ENCODE measurements at places on chromosomes 1 and 21.
A peak's percentile ranks its signal among the peaks of the same experiment; 100 is the strongest.

DNA sequence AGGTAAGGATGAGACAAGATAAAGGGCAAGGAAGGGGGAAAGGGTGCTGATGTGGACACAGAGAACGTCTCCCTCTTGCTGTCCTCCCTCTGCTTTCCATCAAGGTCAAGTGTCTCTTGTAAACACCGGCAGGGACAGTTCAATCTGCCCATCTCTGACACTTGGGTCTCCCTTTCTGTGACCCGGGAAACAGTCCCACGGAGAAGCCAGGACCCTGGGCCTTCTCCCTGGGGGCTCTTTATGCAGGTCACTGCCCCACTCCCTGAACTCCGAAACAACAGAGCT is 254.3 kb downstream of the LTN1 start:
- no peak for DNase-seq

DNA sequence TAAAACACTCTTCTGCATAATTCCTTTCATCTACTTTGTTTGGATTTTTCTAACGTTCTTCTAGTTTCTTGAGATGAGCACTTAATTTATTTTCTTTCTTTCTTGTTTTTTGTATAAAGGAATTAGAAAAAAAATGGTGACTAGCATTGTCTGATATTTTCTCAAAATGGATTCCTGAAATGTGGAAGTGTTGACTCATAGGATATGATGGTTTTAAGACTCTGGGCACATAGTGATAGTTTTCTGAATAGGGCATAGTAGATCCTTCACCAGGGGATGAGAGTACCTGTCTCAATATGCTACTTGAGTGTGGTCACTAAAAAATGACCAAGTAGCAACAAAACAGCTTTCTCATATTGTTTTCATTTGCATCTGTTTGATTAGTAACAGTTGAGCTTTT is 100.9 kb downstream of the PEX14 start:
- DNase-seq, result no peak

GRCh38 chr21:43283136-43283924 is 114.5 kb downstream of the CRYAA start:
- DNase-seq, result no peak

GRCh38 chr1:32334274-32334861 is 1.7 kb downstream of the MARCKSL1 start:
- no peak for DNase-seq

DNA sequence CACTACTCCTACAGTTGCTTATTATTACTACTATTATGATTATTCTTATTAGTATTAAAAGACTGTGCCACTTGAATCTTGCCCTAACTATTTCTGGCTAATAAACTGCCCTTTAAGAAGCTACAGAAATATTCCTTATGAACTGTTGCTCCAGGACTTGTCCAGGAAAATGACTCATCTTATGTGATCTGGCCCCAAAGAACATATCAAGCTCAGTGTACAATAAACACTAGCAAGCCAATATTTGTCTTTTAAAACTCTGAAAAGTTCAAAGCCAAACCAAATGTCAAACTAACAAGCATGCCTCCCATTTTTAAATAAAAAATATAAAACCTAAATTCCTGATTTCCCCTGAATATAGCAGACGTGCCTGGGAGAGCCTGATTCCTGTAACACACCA is 88.7 kb upstream of the SIM2 start:
- no peak for DNase-seq

GRCh38 chr1:160639652-160640051 is 7.2 kb downstream of the SLAMF1 start:
- DNase-seq, result no peak

DNA sequence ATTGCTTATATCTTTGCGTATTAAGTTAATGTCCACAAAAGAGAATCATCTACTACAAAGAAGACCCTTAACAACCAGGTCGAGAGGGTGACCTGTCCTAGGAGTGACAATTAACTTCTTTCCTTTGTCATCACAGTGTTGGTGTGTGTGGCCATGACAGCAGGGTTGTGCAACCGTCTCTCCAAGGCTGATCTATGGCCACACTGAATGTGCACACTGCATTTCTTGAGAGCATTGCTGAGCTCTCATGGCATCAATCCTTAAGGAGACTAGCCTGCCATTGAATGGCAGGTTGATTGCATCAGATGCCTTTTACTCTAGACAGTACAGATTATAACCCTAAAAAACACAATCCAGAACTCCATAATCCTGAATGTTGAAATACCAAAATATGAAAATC is 86.5 kb upstream of the OLFM3 start:
- no peak for DNase-seq

- no peak for DNase-seq
Observed at GRCh38 chr1:179031855-179032513, 6.3 kb downstream of the FAM20B start.

GRCh38 chr1:121458291-121459048 is 273.7 kb downstream of the SRGAP2C start:
- DNase-seq, result no peak

DNA sequence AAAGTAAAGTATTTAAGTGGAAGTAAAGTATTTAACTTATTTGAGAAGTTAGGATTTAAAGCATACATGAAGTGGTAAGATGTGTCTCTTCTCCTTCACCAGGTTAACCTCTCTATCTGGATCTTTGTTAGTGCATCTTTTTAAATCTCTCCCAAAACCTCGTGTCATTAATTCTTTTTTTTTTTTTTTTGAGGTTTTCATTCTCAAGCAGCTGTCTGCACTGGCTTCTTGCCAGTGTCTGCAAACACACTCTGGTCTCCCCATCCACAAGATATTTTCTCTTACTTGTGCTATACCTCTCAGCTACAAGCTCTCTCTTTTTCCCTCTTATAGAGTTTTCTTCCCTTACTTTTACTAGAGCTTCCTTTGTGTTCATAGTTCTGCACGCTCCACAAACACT is 49.0 kb downstream of the CLDN17 start:
- no peak for DNase-seq

- no peak for DNase-seq
Observed at GRCh38 chr1:86848654-86849053, 65.3 kb downstream of the SELENOF start.

DNA sequence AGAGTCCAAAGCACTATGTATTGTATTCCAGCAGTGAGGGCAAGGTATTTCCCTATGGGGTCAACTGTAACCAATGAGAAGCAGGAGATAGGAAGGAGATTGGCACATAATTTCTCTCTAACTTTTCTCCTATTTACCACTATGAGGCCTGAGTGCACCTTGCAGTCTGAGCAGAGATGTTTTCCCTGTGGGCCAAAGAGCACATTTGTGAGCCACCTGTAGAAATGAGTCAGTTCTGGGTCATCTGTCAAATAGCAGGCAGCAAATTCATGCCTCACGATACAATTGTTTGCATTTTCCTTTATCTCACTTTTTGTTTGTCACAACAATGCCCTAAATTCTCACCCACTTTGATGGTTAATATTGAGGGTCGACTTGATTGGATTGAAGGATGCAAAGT is 547.2 kb upstream of the NCAM2 start:
- DNase-seq, result no peak

GRCh38 chr1:2100780-2101108 is 50.5 kb downstream of the PRKCZ start:
- no peak for DNase-seq

GRCh38 chr1:221558396-221558795 is 183.5 kb downstream of the DUSP10 start:
- DNase-seq, result no peak

DNA sequence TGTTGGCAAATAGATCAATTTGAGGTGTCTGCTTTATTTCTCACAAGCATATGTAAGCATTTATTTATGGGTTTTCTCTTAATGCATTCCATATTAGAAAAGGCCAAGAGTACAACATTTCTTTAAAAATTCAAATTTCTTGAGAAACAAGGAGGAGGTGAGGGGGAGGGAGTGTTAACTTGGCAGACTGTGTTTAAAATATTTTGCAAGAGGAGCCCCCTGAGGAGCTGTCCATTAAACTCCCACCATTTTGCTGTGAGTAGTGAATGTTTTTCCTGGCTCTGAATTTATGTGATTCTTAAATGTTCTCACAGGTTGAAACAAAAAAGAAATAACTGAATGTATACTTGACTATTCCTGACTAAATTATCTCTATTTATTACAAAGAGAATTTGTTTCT is 363.8 kb downstream of the PTPRC start:
- peak; percentile 75 for DNase-seq

GRCh38 chr1:51833700-51834099 is 44.8 kb downstream of the NRDC start:
- no peak for DNase-seq

DNA sequence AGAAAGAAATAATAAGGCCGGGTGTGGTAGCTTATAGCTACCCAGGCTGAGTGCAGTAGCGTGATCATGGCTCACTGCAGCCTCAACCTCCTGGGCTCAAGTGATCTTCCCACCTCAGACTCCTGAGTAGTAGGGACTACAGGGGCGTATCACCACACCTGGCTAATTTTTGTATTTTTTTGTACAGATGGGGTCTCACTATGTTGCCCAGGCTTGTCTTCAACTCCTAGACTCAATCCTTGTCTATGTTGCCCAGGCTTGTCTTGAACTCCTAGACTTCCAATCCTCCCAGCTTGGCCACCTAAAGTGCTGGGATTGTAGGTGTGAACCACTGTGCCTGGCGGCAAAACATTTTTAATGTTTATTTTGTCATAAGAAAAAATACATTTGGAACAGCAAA is 30.5 kb downstream of the MIXL1 start:
- DNase-seq, result no peak

- peak; percentile 32 for DNase-seq
Observed at GRCh38 chr1:36321119-36321951, 2.1 kb downstream of the EVA1B start.

GRCh38 chr21:45768740-45769048 is 125.2 kb downstream of the PCBP3 start:
- no peak for DNase-seq

DNA sequence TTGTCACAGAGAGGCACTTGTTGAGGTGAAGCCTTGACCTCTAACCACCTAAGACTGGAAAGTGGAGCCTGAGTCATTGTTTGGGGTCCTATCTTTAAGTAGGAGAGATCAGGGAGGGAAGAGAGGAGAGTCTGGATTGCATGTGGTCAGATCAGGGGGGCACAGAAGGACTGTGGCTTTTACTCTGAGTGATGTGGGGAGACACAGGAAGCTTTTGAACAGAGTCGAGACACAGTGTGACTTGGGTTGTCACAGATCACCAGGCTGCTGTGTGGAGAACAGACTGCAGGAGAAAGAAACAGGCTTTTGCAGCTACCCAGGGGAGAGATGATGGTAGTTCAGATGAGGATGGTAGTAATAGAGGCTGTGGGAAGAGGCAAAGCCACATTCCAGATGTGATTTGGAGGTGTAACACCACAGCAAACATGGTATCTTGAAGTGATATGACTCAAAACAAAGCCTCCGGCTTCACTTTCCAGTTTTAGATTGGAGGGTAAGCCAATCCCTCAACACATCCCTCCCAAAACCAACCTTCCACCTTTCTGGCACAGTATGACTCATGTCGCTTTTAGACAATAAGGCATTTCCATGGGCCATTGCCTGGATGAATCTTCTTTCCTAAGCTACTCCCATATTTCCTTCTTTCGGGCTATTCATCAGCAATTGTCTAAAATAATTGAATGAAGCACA is 125.8 kb upstream of the SLC44A3 start:
- no peak for DNase-seq

- no peak for DNase-seq
Observed at GRCh38 chr1:210662291-210663050, 333.8 kb downstream of the HHAT start.

- DNase-seq, result no peak
Observed at GRCh38 chr1:41545996-41546832, 61.7 kb upstream of the EDN2 start.

- no peak for DNase-seq
Observed at GRCh38 chr1:98690576-98690975, 29.1 kb downstream of the SNX7 start.

- no peak for DNase-seq
Observed at GRCh38 chr1:150017206-150017750, 6.8 kb upstream of the OTUD7B start.

- peak; percentile 70 for DNase-seq
Observed at GRCh38 chr1:61851849-61852669, 109.8 kb downstream of the PATJ start.

GRCh38 chr1:39183503-39184353 is 20.8 kb upstream of the MACF1 start:
- DNase-seq, result no peak

GRCh38 chr1:162908780-162909179 is 47.8 kb upstream of the CCDC190 start:
- no peak for DNase-seq

GRCh38 chr1:59110271-59110670 is 186.6 kb upstream of the FGGY start:
- no peak for DNase-seq

- no peak for DNase-seq
Observed at GRCh38 chr1:54781023-54781723, 16.9 kb upstream of the PARS2 start.

DNA sequence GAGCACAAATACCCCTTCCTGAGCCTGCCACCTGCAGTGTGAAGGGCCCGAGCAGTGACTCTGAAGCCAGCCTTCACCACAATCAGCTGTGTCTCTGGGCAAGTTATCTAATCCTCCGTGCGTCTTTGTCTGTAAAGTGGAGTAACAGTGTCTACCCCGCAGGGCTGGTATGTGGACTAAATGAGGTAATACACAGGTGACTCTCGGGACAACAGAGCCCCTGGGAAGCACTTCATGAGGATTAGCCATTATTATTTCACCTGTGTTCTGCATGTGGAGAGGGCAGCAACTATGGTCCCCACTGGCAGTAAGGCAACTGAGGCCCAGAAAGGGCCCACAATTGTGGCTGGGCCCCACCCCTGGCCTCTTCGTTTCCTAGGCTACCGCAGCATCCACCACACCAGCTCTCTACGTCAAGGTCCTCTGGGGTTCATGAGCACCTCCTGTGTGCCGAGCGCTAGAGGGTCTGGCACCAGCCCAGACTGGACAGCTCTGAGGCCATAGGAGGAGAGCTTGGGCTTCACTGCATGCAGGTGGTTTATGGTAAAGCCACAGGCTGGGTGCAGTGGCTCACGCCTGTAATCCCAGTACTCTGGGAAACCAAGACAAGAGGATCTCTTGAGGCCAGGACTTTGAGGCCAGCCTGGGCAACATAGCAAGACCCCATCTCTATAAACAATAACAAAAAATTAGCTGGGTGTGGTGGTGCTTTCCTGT is 41.3 kb upstream of the LRP8 start:
- no peak for DNase-seq
